ENCODE measurements at places on chromosomes 16 and 17.

DNA sequence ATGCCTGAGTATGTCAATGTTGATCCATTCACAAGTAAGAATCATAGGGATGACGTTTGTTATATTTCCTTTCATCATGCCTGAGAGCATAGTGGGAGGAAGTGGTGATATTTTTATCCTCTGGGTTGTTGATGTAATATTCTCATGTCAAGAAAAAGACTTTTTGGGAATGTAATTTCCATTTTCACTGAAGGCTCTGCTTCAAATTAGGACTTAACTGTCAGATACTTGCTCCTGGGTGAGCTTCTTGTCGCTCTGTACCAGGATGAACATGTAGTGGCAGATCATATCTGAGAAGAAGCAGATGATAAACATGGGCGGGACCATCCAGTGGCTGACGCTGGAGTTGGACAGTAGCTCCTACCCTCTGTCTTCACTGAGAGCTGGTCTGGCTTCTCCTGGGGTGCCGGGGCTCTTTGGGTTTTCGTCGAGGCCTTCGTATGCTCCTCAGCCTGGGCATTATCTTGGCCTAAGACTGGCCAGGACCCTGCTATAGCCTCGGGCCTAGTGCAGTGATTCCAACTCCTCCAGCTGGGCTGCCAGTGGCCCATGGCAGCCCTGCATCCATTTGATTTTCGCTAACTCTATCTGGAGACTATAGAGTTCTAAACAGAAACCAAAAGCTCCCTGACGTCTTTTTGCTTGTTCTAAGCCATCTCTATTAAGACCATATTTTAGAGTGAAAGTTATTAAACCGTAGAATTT, 19.7 kb downstream of the CYB5B start:
- DNase-seq: no peak

DNA sequence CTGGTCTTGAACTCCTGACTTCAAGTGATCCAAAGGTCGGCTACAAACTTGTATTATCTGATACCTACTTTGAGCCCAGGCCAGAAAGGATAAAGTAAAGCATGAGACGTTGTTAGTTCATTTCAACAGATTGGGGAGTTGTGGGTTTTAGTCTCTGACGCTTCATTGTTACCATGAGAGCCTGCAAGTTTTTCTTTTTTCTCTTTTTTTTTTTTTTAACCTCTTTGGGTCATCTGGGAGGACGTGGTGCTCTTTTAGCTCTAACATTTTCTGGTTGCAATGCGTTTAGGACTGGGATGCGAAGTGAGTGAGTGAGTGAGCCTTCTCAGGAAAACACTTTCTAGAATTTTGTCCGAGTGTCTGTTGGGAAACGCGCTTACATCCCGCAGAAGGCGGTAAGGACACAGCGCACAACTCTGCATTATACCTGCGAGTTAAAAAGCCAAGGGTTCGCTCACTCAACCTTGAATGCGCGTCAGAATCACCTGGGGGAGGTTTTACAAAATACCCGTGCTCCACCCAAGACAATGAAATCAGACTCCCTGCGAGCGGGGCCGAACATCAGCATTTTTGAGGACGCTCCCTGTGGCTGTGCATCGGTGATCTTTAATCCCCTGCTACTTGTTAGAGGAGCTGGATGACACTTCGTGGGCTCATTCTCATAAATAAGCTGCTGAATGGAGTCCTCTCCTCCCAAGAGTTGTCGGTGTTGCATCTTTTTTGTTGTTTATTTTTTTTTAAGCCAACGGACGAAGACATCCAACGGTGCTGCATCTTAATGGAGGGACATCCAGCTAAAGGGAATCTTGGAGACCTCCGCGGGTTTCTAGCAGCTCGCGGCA, 629 bp upstream of the RNF135 start:
- DNase-seq: no peak

DNA sequence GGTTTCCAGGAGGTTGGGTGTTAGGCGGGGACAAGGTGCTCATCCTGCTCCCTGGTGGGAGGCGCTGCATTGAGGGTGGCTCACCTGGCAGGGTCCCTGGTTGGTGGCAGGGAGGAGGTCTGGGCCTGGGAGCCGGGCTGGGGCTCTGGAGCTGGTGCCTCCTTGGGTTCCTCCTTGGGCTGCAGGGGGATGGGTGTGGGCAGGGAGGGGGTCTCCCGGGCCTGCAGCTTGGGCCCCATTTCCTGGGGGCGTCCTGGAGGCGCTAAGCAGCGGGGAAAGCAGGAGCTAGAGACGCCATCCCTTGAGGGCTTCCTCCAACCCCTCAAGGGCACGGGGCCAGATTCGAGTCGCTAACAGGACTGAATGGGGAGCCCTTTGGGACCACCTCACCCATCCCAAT, 11.1 kb downstream of the CNGB1 start:
- DNase-seq: no peak

- DNase-seq: no peak
Observed at GRCh38 chr16:1378087-1378803, 26.5 kb downstream of the GNPTG start.

- no peak for DNase-seq
Observed at GRCh38 chr17:15260376-15261257, 4.5 kb downstream of the PMP22 start.

DNA sequence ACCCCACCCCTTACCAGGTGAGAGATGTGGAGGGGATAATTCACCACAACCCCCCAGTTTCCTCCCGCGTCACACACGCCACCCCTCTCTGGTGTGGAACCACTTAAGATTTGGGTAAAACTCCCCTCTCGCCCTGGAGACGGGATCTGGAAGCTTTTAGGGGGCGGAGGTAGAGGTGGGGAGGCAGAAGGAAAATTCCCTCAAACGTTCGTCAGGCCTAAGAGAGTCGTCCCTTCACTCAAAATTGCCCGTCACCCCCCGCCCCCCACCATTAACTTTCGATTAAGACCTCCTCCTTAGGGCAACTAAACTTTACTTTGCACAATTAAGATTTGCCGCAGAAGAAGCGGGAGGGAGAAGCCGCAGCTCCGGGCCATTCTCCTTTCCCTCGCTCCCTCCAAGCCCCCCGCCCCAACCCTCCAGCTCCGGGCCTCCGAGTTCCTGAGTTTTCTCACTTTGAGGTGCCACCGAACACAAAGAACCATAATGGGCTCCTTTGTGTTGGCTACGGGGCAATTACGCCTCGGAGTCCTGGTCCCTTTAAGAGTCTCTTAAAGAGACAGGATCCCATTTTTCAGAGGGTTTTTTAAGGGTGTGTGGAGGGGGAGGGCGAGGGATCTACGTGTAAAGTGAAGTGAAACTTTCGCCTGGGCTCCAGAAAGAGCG, 985 bp upstream of the FZD2 start:
- no peak for DNase-seq

- no peak for DNase-seq
Observed at GRCh38 chr16:7615565-7615964, 282.9 kb downstream of the RBFOX1 start.
